ENCODE measurements at places on chromosomes 3 and 15. TPM values are rescaled to one million over a fixed set of nuclear protein-coding genes. Genes with fewer than 3 reads are reported as not detected.

POC1A gene
- total RNA-seq: 17.5 TPM

OIP5 gene
- total RNA-seq: 13.0 TPM

FOXB1 gene
- not detected for total RNA-seq

PP2D1 gene
- total RNA-seq: not detected

KCNMB2 gene
- total RNA-seq: not detected

AHSG gene
- total RNA-seq: 0.11 TPM

HHLA2 gene
- total RNA-seq: not detected

NME9 gene
- not detected for total RNA-seq

KNG1 gene
- not detected for total RNA-seq

HTR3E gene
- total RNA-seq: not detected

OR5K4 gene
- not detected for total RNA-seq
